ENCODE measurements at places on chromosomes 4 and X.

- DNase-seq, result no peak
Observed at GRCh38 chr4:129344058-129344457, 248.1 kb downstream of the C4orf33 start.

GRCh38 chrX:4935846-4936245 lies 1222.4 kb upstream of the PRKX start:
- no peak for DNase-seq

- DNase-seq, result no peak
Observed at GRCh38 chr4:187086151-187086550, 362.5 kb upstream of the FAT1 start.

- DNase-seq, result no peak
Observed at GRCh38 chr4:69828828-69829227, 31.1 kb downstream of the SULT1E1 start.

DNA sequence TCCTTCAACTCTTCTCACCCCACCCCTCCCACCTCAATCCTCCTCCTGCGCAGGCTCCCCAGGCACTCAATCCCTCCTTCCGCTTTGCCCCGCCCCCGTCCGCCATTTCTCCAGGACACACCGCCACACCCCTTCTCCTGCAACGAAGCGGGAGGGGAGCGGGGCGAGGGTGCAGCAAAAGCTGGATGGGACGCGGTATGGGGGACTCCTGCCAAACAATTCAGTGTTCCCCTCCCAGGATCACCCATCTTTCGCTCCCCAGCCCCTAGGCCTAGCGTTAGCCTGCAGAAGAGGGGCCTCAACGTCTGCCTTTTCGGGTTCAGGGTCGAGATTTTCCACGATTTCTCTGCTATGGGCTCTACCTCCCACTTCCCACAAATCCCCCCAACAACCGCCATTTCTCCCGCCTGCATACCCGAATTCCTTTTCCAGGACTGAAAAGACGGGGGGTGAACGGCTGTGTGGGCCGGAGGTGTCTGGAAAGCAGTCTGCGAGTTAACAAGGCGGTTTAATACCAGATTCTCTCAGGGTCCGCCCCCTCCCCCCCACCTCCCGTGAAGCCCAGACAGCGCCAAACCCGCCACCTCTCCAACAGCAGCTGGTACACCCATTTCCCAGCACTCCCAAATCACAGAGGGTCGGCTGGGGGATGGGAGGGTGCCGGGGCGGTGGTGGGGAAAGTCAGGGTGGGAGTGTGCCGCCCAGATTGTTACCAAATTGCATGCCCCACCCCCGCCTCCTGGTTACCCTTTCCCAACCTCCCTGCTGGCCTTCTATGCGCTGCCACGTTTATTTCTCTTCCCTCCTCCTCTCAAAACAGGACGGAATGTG lies 774 bp downstream of the ARMCX2 start:
- DNase-seq, result no peak

- DNase-seq, result no peak
Observed at GRCh38 chr4:138869165-138869564, 146.4 kb upstream of the NOCT start.

- no peak for DNase-seq
Observed at GRCh38 chrX:15619053-15619755, 18.4 kb upstream of the ACE2 start.

- DNase-seq, result no peak
Observed at GRCh38 chr4:155234206-155234605, 25.8 kb downstream of the NPY2R start.

- no peak for DNase-seq
Observed at GRCh38 chr4:186248643-186249042, 17.3 kb upstream of the F11 start.

GRCh38 chr4:71206763-71207162 lies 132.1 kb upstream of the SLC4A4 start:
- no peak for DNase-seq

- no peak for DNase-seq
Observed at GRCh38 chr4:108272561-108272960, 103.8 kb upstream of the LEF1 start.

DNA sequence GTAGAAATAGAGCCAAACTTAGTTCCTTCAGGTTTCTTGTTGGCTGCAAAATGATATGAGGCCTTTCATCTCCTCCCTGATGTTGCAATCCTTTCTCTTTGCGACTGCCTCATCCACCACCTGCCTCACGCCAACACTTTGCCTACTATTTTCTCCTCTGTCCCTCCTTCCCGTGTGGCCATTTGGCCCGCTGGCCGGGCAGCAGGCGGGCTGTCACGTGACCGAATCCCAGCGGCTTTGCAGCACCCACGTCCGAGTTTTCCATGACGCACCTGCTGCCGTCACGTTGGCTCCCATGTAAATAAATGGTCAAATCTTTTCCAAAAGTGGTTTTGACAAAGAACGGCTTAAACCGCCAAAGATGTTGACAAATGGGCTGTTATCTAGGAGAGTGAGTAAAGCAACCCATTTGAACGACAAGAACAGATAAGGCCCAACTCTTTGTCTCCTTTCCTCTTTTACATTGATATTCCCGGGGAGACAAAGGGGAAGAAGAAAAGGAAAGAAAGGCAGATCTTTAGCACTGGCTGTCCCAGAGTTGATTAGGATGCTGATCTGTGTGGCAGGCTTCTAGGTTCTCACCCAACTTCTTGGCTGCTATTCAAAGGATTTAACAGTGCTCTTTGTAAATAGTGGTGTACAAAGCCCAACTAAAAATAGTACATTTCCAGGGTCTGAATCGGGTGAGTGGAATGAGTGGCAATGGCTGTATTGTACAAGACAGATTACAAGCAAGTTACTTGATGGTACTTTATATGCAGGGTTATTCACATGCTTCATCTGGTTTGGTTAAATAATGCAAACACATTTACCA lies 174.2 kb upstream of the JADE1 start:
- DNase-seq, result no peak

DNA sequence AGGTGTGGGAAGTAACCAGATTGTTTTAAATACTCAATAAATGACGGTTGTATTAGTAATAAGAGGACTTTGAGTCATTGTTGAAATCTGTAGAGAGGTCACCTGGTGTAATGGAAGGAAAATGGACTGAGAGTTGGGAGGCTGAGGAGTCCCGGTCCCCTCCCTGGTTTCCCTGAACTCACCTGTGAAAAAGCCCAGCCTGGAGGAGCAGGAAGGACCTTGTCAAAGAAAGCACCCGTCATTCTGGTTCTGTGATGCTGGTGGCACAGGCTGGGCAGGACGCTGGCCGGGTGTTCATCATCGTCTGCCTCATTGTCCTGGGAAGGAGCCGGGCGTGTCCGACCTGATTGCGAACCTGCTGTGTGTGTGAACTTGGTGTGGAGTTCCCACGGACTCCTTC lies 70.8 kb downstream of the SORCS2 start:
- DNase-seq, result no peak

- no peak for DNase-seq
Observed at GRCh38 chr4:3451956-3452355, 10.2 kb downstream of the HGFAC start.

GRCh38 chr4:11529625-11530201 lies 101.0 kb upstream of the HS3ST1 start:
- DNase-seq, result no peak

DNA sequence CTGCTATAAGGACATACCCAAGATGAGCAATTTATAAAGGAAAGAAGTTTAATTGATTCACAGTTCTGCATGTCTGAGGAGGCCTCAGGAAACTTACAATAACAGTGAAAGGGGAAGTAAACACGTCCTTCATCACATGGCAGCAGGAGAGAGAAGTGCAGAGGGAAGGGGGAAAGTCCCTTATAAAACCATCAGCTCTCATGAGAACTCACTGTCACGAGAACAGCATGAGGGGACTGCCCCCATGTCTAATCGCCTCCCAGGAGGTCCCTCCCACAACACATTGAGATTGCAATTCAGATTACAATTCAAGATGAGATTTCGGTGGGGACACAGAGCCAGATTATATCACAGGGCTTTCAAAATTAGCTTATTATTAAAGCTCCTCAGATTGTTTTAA lies 209.5 kb upstream of the PPP3CA start:
- no peak for DNase-seq

DNA sequence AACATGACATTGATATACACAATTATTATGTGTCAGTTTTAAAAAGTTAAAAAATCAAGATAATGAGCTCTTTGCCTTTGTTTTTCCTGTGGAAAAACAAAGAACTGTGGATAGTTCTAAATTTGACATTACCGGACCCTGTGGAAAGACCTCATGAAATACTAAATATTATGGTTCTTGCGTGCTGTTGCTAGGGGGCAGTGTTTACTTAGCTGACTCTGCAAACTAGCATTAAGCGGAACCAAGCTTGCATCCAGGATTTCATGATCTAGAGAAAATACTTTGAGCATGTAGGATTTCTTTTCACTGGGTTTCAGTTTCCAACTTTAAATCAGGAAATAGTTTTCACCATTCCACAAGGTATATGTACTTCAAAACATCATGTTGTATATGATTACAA lies 33.6 kb downstream of the CLCN4 start:
- no peak for DNase-seq

DNA sequence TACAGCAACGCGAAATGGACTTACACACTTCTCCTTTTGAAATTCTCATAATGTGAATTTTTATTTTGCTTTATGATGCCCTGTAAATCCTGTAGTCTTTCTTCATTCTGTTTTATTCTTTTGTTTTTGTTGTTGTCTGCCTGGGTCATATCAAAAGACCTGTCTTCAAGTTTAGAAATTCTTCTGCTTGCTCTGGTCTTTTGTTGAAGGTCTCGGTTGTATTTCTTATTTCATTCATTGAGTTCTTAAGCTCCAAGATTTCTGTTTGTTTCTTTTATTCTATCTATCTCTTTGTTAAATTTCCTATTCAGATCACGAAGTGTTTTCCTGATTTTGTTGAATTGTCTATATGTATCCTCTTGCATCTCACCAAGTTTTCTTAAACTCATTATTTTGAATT lies 78.1 kb downstream of the GPAT3 start:
- no peak for DNase-seq

DNA sequence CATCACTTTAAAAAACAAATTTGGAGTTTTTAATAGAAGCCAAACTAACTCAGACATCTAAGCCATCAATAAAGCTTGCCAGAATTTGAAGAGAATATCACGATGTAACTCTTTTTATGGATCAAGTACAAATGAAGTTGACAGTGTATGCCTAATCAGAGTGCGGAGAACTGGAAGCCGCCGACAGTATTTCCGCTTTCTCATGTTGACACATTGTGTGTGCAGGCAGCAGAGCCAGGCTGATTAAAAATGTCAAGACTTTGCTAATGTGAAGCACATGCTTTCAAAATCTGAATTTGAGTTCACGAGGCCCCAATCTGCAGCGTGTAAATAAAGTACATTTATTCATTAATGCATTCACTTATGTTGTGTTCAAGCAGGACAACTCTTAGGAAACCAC lies 161.2 kb downstream of the TENM3 start:
- no peak for DNase-seq

GRCh38 chrX:67582436-67582835 lies 38.6 kb downstream of the AR start:
- no peak for DNase-seq

DNA sequence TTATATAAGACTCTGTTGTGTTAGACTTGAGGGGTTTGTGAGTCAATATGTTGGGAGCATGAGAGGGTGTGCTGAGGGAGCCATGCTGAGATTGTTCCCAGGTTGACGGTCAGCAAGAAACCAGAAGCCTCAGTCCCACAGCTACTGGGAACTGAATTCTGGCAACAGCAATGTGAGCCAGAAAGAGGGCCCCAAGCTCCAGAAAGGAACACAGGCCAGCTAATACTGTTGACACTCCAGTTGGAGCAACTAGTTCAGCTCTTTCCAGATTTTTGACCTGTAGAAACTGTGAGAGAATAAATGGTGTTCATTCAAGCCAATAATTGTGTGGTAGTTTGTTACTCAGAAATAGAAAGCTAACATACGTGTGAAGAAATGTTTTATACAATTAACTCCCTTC lies 17.1 kb downstream of the ADH1A start:
- no peak for DNase-seq

DNA sequence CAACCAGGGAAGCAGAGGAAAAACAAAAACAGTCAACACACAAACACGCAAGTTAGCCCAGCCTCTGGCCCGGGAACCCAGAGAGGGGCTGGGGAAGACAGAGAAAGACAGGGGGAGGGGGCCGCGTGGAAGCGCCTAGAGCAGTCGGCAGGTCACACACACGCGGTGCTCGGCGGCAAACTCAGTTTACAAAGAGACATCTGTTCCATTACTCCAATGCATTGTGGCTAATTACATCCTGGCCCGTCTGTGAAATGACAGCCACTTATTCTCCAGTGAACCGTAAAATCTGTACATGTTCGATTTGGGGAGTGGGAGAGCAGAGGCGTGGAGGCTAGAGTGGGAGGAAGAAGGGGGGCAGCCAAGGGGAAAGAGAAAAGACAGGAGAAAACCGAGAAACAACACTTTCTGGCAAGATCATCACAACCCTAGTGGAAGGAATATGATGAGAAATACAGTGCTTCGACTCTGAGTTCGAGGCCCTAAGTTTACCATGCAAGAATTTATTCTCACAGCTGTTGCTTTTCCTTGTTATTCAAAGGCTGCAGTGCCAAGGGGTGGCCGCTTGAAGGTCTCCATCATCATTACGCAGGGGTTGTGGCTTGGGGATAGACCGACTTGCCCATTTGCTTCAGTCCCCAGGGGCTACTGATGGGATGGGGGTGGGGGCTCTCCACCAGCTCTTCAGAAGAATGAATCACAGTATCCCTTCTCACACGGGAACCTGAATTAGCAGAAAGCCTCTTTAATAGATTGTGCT lies 167.7 kb downstream of the MGST2 start:
- DNase-seq, result no peak

DNA sequence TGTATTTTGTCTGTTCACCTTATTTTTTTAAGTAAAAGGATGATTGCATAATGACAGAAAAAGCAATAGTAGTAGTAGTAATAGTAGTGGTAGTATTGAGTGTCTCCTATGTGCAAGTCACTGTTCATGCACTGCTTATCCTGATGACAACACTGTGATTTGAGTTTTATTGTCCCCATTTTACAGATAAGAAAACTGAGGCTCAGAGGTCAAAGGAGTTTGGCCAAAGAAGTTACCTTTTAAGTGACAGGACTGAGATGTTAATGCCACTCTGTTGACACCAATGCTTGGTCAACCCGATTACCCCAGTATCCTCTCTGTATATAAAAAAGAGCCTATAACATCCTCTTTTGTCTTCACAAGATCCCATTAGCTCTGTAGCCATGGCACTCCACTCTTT lies 100.5 kb upstream of the FRMPD3 start:
- no peak for DNase-seq

DNA sequence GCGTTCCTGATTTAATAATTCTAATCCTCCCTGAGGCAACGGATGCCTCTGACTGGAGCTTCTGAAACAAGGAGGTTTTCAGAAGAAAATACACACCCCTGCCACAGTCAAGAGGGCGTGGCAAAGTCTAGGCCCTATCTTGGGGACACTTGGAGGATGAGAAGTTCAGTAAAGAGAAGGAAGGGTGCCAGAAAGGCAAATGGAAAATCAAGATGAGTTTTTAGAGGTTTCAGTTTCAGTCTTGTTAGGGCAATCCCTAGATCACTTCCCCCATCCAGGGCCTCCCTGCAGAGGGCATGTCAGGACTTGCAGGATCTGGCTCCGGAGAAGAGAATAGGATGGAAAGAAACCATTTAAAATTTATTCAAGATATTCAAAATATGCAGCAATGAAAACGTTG lies 28.5 kb upstream of the FGF2 start:
- DNase-seq, result no peak
